ENCODE measurements at places on chromosomes 7 and 10.

DNA sequence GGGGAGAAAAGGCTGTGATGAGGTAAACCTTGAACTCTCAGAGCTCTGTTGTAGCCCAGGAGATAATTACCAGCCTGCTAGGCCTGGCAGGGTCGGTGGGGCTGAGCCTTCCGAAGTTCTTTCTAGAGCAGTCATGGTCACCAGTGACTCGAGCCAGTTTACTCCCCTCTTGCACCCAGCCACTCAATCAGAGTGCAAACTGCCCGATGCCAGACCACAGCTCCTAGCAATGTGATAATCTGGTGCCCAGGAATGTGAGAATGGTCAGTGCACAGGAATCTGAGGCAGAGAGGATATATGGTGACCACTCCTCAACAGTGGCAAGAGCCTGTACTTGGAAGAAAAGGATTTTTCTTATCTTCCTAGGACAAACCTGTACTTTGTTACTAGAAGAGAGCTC lies 46.4 kb upstream of the KMT2E start:
- DNase-seq, result no peak

DNA sequence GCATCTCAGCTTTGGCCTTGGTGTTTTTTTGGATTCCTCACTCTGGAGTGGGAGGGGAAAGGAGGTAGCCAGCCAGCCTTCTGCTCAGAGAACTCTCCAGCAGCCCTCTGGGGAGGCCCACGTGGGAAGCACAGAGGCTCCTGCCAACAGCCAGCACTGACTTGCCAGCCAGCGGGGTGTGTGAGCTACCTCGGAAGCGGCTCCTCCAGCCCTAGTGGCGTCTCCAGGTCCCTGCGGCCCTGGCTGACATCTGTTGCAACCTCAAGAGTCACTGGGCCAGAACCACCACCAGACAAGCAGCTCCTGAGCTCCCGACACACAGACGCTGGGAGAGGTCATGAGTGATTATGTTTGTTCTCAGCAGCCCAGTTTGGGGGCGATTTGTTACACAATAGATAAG lies 180.2 kb upstream of the FZD8 start:
- no peak for DNase-seq

GRCh38 chr10:91211675-91212074 lies 8.8 kb upstream of the PCGF5 start:
- no peak for DNase-seq

- no peak for DNase-seq
Measured at GRCh38 chr10:118041316-118041715, 5.4 kb downstream of the RAB11FIP2 start.

GRCh38 chr7:108360058-108360800 lies 96.0 kb downstream of the NRCAM start:
- DNase-seq, result no peak

- DNase-seq, result no peak
Measured at GRCh38 chr10:18793951-18794350, 134.7 kb downstream of the ARL5B start.

DNA sequence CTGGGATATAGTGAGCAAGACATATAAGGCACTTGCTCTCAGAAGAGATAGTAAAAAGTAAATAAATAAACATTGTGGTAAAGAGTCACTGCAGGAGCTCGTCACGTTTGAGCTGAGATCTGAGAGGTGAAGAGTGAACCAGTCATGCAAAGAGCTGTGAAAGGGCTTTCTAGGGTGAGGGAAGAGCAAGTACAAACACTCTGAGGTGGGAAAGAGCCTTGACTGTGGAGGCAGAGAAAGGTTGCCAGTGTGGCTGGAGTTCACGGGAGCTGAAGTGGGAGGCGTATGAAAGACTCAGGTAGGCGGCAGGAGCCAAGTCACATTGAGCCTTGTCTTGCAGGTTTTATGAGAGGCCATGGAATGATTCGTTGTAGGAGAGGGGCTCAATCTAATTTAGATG lies 141.0 kb downstream of the C1GALT1 start:
- DNase-seq, result no peak

GRCh38 chr7:117067340-117067739 lies 114.0 kb downstream of the ST7 start:
- DNase-seq, result no peak

GRCh38 chr7:121012919-121013318 lies 24.4 kb downstream of the CPED1 start:
- no peak for DNase-seq

- peak; percentile 40 for DNase-seq
Measured at GRCh38 chr10:88651101-88651551, 13.1 kb upstream of the LIPF start.

- no peak for DNase-seq
Measured at GRCh38 chr10:66713387-66713786, 212.4 kb upstream of the LRRTM3 start.

- DNase-seq, result no peak
Measured at GRCh38 chr7:131194070-131194865, 133.4 kb upstream of the MKLN1 start.

DNA sequence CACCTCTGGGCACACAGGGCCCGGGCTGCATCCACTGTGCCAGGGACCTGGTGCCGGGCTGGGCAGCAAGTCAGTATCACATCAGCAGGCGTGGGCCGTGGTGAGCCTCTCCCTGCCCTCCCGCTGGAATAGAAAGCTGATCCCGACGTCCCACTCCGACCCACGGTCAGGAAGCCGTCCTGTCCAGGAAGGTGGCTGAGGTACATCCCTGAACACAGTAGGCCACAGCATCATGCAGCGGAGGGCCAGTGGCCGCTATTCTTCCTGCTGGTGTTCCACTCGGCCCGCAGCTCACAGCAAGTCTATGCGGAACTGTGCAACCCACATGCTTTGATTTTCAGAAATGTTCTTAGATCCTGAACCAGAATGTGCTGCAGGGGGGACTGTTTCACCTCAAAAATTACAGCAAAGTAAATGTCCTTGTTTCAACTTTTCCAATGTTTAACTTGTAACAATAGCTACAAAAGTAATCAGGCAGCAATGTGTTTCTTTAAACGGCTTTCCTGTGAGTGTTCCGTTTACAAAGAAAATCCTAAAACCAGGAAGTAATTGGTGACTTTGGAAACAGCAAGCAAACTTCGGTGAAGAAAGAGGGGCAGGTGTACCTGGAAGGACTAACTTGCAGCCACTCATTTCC lies 676 bp upstream of the GPR146 start:
- no peak for DNase-seq

GRCh38 chr7:128874140-128875031 lies 11.7 kb downstream of the ATP6V1F start:
- DNase-seq, result no peak

DNA sequence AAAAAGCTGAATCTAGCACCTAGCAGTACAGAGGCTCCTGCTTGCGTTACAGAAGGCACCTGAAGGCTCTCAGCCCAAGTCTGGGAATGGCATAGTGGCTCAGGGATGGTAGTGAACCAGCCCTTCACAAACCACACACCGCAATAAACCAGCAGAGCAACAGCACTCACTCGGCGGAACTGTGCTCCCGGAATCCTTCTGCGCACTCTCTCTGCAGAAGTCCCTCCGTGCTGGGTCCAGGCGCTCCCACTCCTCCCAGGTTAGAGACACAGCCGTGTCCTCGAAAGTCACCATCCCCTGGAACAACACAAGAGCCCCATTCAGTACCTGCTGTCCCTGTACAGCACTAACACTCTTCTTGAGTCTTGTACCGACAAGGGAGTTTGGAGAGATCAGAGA lies 1.5 kb downstream of the ZNF394 start:
- DNase-seq, result no peak

GRCh38 chr7:20647908-20648776 lies 32.7 kb downstream of the ABCB5 start:
- peak; percentile 12 for DNase-seq

- DNase-seq, result no peak
Measured at GRCh38 chr7:85074016-85074415, 112.8 kb downstream of the SEMA3D start.

DNA sequence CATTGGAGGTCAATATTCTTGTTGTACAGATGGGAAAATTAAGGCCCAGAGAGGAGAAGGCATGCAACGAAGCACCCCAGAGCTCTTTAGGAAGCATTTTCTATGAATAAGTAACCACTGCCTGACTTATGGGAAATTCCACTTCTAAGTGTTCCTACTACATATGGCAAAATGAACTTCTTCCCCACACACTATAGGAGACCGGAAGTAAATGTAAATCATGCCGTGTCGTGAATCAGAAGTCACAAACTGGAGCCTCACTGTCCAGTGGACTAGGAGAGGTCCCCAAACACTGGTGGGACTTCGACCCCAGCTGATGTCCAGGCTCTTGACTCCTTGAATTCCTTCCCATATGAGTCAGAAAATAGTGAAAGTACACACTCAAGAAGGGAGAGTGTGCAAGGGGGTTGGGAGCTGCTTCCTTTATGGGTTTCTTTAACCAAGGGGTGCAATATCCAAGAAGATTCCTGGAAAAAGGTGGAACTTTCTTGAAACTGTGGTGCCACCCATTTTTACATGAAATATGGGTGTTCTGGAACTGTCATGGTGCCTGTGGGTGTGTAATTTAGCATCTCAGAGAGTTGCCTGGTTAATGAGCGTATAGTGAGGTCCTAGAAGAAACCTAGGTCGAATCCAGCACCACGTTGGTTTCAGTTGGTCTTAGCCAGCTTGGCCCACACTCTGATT lies 6.7 kb downstream of the RASSF4 start:
- no peak for DNase-seq

DNA sequence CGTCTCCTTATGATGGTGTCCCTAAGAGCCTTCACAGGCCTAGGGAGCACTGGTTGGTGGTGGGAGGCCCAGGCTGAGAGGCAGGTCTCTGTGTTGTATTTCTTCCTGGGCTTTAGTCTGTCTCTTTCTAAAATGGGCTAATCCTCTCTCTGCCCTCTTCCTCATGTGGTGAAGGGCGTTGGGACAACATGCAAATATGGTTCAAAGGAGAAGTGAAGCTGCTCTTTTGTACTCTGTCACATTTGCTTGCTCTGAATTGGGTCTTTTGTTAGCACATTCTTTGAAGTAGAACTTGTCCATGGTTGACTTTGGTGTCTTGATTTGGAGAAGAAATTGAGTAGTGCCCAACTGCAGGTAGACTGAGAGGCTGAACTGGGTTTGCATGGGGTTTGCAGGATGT lies 814 bp downstream of the HK1 start:
- no peak for DNase-seq

DNA sequence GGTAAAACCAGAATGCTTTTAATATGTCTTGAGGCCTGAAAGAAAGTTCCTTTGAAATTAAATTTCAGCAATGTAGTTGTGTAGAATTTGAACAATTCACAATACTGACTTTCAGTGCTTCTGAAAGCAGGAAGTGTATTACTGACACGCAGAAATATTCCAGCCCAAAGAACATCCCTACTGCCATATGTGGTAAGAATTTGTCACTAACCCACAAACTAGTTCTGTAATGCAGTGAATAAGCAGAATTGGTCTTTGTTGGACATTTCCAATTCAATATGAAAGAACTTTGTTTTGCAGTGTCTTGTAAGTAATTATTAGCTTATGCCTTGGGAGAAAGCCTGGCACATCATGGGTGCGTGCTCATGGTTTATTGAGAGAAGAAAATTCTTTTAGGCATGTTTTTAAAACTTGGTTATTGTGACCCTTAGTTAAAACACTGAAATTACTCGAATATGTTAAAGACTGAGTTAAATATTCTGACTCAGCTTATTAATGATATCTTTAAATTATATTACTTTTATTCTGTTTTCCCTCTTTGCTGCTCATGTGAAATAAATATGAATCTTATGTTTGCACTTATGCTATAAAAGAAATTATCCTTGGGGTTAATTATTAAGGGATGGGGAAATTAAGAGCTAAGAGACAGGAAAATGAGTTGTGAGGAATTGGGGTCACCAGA lies 33.4 kb downstream of the PTPN12 start:
- DNase-seq, result no peak

DNA sequence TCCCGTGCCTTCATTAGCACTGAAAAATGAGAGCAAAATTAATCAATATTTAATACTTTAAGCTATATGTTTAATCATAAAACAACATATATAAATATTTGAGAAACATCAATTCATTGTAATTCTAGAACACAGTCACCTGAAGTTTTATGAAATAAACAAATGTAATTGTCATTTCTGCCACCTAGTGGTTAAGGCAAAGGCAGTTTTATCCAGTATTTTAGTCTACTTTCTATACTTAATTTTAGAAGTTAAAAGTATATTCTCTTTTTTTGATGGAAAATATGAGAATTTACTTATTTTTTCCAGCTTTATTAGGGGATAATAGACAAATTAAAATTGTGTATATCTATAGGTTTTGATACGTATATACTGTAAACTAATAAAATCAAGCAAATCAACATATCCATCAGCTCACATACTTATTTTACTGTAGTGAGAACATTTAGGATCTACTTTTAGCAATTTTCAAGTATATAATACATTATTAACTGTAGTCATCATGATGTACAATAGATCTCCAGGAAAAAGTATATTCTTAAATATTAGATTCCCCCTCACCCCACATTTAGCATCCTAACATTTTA lies 16.9 kb downstream of the PCGF6 start:
- DNase-seq, result peak; percentile 28

GRCh38 chr10:97199152-97199551 lies 13.4 kb upstream of the SLIT1 start:
- no peak for DNase-seq

DNA sequence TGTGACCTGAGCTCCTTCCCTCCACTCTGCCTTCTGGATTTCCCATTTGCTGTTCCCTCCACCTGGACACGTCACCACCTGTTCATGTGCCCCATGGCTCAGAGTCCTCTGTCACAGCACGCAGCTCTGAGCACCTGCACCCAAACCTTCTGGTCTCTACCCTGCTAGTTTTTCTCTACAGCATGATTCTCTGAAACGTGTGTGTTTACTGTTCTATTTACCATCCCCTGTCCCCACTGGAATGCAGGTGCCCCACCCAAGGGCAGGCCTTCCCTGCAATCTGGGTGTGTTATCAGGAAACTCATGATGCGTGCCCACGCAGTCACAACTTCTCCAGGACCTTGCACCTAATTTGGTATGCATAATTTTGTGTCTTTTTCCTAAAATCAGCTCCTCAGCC lies 284.4 kb upstream of the IGFBP3 start:
- no peak for DNase-seq

GRCh38 chr10:121822724-121823123 lies 105.1 kb downstream of the ATE1 start:
- no peak for DNase-seq

GRCh38 chr7:99218406-99219184 lies 10.7 kb upstream of the KPNA7 start:
- no peak for DNase-seq
